GM19239 (cell line): ENCODE measurements at places on chromosomes 12 and 14.

DNA sequence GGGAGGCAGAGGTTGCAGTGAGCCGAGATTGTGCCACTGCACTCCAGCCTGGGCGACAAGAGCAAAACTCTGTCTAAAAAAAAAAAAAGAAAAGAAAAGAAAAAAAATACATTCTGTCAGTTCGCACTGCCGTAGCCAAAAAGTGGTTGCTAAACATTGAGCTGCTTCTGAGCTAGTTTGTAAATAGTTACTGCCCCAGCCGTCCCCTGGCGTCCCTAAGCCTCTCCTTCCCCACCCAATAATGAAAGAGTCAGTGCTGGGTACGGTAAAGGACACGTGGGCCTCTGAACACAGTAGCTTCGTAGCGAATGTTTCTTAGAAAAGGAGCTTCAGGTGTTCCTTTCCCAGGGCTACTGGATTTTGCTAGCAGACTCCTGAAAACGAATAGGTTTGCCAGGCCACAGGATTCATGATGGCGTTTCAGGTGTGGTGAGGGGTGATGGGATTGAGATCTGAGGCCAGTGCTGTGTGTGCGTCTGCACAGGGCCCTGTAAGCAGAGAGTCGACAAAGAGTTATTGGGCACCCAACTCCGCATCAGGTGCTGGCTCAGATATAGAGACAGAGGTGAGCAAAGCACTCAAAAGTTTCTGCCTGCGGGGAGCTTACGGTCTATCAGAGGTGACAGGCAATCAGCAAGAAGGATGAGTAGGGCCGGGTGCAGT lies 94.1 kb downstream of the LGMN start:
- DNase-seq: no peak

DNA sequence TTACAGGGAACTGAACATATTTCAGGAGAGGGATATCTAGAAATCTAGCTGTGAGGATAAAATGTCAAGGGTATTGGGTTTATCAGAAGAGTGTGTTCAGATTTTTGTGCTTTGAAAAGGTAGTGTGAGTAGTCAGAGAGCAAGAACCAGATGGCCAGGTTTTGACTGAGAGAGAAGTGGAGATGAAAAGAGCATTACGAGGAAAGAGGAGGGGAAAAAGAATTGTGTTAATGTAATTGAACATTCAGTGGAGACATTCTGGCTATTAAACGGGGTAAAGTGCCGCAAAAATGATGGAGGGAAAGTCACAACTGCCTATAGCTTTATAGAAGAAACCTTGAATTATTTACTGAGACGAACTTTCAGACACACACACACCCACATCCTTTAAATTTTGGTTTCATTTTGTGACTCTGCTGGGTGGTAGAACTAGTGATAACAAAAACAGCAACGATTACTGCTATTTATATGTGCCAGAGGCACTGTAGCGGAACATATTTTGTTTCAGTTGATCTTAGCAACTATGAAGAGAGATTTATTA lies 213.6 kb downstream of the ERC1 start:
- peak; percentile 25 for DNase-seq

GRCh38 chr12:6888360-6888759 lies 15.3 kb upstream of the SPSB2 start:
- no peak for DNase-seq

GRCh38 chr14:96191353-96191752 lies 13.3 kb upstream of the BDKRB2 start:
- DNase-seq: no peak

- no peak for DNase-seq
Observed at GRCh38 chr12:93514853-93515252, 47.5 kb downstream of the MRPL42 start.

- DNase-seq: no peak
Observed at GRCh38 chr14:55767286-55767685, 187.3 kb downstream of the KTN1 start.
